ENCODE measurements at places on chromosomes 6 and 20.

DNA sequence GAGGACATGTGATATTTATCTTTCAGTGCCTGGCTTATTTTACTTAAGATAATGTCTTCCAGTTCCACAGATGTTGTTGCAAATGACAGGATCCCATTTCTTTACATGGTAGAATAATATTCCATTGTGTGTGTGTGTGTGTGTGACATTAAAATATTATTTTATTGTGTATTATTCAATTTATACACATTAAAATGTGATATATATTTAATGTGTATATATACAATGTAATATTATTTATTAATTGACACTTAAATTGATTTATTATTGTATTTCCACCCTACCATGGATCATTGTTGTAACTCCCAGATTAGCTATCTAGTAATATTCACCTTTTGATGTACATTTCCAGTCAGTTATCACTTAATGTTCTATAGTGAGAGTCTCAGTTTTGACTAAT is 1422.5 kb upstream of the ADGRB3 start:
- DNase-seq, result no peak

- DNase-seq, result no peak
Observed at GRCh38 chr6:113428702-113429101, 428.4 kb upstream of the MARCKS start.

GRCh38 chr6:163354761-163355425 is 59.6 kb upstream of the QKI start:
- DNase-seq, result no peak

DNA sequence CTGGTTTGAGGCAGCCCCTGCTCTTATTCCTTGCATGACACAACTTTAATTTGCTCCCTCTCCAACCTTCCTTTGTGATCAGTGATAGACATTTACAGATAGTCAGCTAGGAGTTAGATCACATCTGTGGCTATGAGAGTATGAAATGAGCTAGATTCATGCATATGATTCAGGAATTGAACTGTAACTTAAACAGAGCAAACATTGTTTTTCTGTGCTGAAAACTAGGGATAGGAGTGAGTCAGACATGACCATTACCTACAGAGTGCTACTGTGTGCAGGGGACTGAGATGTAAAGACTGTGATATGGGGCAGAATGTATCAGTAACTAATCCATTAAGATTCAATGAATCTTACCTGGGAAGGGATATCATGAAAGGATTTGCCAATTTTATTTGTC is 279.4 kb upstream of the SPTLC3 start:
- DNase-seq, result no peak

DNA sequence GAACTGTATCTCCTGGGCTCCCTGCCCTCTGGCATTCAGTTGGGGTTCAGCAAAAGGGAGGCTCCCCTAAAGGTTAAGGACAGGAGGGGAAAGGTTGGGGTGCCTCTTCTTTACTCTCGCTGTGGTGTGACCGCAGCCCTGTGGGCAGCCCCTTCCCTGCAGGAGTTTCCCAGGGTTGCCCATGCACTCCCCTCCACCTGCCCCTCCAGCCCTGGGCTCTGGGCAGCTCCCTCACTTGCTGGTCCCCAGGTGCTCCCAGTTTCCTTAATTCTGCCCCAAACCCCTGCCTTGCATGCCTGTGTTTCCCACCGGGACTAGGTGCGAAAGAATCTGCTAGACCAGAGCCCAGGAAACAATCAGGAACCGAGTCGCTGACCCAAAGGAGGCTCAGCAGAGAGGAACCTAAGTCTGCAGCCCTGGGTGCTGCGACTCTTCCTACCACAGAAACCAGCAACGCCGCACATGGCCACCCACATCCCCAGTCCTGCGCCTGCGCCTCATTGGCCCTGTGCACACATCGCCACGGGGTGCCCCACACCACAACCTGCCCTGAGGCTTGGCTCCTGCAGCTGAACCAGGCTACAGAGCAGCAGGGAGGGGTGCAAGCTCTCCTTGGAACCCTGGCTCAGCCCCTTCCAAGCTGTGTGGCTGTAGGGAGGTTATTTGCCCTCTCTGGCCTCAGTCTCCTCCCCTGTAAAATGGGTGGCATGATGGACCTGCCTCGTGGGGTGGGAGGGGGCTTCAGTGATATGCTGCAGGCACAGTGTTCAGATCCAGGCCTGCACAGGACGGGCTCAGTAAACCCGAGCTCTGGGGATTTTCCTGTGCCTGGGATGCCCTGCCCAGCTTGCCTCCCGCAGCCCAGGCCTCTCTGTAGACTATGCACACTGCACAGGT is 487.6 kb downstream of the PREX1 start:
- no peak for DNase-seq

DNA sequence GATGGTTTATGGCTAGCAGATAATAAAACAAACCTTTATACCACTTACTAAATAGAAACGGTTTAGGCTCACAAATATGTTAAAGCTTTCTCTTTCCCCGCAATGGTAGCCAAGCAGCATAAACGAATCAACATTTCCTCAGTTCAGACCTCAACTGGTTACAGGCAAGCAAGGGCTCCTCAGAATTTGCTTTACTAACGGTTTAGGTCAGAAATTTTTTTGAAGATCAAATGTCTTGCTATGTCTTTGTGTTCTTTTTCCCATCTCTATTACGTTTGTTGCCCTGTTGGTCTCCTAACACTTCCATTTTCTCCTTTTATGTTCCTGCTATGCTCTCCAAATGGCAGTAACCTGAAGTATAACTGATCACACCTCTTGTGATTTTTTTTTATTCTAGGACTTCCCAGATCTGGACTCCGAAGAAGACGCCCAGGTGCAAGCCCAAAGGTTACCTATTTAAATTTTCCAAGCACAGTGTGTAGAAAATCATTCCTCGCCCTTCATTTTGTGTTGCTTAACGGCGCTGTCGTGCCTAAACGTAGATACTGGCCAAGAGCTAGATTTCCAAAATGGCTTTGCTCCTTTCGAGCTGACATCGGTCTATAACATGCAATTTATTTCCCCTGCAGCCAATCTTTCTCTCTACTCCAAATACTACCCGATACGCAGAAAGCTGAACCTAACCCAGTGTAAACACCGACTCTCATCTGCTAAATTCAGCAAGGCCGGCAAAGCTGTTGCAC is 717 bp upstream of the ASF1A start:
- DNase-seq, result peak; percentile 9

GRCh38 chr6:69084746-69085335 is 449.8 kb downstream of the ADGRB3 start:
- DNase-seq, result no peak

- no peak for DNase-seq
Observed at GRCh38 chr6:92507552-92507951, 911.8 kb downstream of the EPHA7 start.

GRCh38 chr6:154919806-154920205 is 75.3 kb upstream of the TIAM2 start:
- no peak for DNase-seq

- DNase-seq, result no peak
Observed at GRCh38 chr6:19895866-19896692, 58.9 kb downstream of the ID4 start.

GRCh38 chr6:6497976-6498375 is 90.5 kb upstream of the LY86 start:
- DNase-seq, result no peak

DNA sequence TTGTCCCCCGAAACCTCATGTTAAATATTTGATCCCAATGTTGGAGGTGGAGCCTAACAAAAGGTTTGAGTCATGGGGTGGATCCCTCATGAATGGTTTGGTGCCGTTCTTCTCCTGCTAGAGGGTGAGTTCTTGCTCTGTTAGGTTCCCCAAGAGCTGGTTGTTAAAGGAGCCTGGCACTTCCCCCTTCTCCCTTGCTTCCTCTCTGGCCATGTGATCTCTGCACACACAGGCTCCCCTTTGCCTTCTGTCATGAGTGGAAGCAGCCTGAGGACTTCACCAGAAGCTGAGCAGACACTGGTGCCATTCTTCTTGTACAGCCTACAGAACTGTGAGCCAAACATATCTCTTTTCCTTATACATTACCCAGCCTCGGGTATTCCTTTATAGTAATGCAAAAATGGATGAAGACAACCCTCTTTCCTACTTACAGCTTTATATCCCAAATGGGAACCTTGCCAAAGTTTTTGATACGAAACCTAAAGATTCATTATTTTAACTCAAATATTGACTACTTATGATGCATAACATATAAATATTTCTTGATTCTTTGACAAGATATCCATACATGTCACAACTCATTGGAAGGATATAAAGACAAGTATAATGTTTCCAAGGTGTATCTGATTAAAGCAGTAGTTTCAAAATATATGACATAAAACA is 61.0 kb downstream of the RNF182 start:
- no peak for DNase-seq

GRCh38 chr6:131368198-131368911 is 204.7 kb upstream of the ARG1 start:
- no peak for DNase-seq

GRCh38 chr20:41181567-41181966 is 44.2 kb downstream of the PLCG1 start:
- DNase-seq, result no peak
